ENCODE measurements at places on chromosomes 2 and 18.

DNA sequence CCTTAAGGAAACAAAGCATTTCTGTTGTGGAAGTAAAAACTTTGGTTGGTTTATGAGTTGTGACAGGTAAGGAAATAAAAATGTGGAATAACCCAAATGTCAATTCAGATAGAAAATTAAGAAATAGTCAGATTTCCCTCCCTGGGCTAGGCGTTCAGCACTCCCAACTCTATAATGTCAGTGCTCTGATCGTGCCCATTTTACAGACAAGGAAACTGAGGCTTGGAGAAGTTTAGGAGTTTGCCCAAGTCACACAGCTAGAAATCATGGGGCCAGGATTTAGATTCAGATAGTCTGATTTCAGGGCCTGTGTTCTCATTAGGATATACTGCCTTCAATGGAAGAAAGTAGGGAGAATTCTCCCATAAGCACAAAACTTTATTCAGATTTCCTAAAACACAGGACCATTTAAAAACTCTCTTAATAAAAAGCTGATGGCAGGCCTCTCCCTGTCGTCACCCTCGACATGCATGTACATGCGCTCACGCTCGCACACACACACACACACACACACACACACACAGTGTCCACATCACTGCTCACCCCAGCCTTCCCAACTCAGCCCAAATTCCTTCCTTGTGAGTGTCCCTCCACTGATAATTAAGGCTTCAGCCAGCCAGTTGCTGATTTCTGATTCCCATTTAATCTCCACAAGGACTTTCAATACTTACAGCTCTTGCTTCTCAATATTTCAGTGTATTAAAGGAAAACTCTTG lies 49.1 kb upstream of the SLC14A2 start:
- no peak for DNase-seq

- DNase-seq: no peak
Measured at GRCh38 chr2:108938077-108938710, 50.8 kb downstream of the EDAR start.

GRCh38 chr2:86661333-86661732 lies 37.7 kb upstream of the RNF103 start:
- DNase-seq: no peak

DNA sequence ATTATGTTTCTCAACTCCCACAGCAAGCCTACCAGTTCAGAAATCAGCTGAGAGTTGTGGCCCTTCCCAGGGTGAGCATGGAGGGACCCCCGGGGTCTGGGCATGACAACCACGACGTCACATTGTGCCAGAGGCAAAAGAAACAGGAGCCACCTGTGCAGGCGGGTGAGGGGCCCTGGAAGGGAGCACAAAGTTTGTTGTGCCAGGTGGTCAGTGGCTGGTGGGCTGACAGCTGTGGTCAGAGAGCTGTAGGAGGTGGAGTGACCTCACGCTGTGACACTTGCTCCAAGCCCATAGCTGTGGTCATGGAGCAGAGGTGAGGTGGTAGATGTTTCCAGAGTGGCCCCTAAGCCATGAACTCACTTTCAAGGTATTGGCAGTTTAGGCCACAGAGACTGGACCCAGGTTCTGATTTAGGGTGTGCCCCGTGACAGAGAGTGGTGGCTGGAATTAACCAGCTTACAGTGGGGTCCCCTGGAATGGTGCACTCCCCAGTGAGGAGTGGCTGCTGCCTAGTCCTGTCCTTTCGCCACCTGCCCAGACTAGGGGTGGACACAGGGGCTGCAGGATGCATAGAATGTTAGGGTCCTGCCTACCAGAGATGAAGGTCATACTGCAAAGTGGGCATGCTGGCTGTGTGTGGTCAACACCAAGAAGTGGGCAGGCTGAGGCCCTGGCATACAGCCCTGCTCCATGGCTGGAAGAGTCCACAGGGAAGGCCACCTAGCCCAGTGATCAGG lies 136.4 kb downstream of the GLI2 start:
- DNase-seq: no peak

GRCh38 chr2:149420053-149420963 lies 89.9 kb downstream of the LYPD6 start:
- no peak for DNase-seq

- no peak for DNase-seq
Measured at GRCh38 chr18:37717098-37717497, 151.5 kb upstream of the CELF4 start.

DNA sequence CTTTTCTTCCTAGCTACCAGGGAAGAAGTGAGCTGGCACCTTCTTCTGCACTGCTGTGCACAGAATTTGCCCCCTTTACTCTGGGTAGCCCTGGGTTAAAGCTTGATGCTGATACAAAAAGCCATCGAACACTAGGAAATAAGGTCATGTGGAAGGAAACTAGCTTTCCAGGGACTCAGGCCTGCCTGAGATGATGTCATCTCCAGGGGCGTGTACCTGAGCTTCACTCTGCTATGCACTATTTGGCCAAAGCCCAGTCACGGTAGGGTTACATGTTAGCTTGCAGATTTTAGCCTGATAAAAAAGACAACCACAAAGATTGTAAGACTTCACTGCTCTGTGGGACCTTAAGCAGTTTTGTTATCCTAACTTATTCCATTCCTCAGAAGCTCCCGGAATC lies 20.4 kb downstream of the EDAR start:
- no peak for DNase-seq

- DNase-seq: no peak
Measured at GRCh38 chr2:31075941-31076590, 62.2 kb downstream of the GALNT14 start.

DNA sequence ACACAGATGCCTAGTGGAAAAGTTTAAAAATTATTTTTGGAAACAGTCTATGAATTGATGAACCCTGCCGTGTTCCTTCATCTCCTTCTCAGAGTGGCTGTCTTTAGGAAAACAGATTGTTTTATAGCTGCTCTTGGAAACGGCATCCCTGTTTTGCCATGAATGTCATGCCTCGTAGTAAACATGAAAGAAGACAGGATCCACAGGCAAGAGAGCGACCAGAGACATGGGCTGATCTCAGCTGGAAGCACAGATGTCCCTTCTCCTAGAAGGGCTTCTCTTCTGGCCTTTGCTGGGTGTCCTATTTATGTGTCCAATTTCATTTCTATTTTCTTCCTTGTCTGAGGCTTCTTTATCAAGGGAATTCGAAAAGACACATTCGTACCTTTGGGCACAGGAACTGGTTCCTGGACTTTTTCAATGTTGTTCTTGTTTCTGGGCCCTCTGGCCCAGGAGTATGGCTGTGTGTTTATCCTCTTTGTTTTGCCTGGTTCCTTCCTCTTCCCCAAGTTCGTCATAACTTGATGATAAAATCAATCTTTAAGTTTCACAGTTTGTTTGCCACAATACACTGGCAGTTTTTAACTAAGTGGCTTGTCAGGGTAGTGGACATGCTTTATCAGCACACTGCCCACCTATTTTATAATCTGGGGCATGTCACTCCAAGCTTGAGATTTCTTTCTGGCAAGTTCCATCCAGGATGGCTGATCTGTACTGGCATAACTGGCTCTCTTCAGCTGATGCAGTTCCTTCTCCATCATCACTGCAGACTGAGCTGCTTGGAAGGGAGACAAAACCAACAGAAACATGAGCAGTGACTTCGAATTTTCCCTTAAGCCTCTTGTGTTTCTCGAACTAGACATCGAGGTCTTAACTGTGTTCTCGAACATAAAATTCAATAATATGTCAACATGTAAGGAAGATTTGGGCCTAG lies 63.2 kb upstream of the MGAT4A start:
- DNase-seq: no peak

- DNase-seq: no peak
Measured at GRCh38 chr2:158993721-158994587, 25.5 kb downstream of the TANC1 start.

- DNase-seq: no peak
Measured at GRCh38 chr2:237911363-237912017, 52.1 kb downstream of the RAMP1 start.

DNA sequence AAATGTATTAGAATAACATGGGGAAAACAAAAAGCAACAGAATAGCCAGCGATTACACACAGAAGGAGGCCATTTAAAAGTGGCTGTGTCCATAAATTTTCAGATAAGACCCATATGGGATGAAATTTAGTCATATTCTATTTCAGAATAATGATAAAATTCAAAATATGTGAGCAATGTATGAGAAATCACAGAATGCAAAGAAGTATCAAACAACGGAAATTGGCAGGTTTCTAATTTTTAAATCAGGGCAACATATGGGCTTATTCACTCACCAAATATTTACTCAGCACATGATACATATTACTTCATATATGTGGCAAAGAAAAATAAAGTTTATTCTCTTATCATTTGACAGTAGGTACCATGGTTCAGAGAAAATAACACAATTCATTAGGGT lies 208.5 kb downstream of the GRB14 start:
- no peak for DNase-seq

DNA sequence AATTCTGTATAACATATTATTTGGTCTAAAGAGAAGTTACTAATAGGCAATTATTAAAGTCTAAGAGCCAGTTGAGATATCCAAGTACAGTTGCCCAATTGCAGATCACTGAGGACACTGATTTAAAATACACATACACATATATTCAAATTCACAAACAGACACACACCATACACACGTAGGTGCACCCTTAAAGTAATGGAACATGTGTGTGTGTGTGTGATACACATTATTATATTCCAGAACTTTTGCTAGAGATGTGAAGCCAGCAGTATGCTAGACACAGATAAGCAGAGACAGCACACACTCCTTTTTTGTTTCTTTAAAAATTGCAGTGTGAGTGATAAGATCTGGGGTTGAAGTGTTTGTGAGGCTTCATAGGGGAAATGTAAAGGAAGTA lies 292.5 kb downstream of the CNTNAP5 start:
- DNase-seq: no peak

- no peak for DNase-seq
Measured at GRCh38 chr2:25372405-25373268, 30.9 kb upstream of the DNMT3A start.

- no peak for DNase-seq
Measured at GRCh38 chr2:42979416-42979869, 187.1 kb upstream of the HAAO start.

GRCh38 chr18:45724601-45725000 lies 620 bp downstream of the SLC14A1 start:
- DNase-seq: no peak

DNA sequence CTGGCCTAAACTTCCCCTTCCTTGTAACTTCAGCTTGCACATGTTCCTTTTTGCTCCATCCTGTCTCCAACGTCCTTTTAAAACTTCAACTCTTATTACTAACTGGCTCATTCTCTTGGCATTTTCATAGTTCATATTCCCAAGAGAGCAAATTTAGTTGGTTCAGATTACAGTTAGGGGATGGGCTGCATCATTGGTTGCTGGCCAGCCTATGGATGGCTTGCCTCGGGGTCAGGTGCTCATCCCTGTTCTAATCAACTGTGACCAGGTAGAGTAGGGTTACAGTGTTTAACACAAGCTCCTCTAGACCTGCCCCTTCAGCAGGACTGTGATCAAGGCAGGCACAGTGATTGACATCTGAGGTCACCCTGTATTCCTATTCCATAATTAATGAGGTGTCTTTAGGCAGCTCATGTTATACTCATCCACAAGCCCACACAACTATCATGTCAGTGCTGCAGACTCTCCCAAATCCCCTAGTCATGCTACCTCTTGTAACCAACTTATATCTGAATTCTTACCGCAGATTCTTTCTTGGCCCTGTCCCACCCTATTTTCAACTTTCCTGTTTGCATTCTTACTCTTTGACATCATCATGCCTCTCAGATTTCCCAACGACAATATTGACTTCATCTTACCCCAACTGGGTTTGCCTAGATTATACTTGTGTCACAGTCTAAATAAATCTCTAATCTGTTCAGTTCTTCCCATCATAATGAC lies 293.3 kb downstream of the MTX2 start:
- DNase-seq: no peak

GRCh38 chr18:76824754-76825153 lies 2.4 kb downstream of the ZNF236 start:
- no peak for DNase-seq

DNA sequence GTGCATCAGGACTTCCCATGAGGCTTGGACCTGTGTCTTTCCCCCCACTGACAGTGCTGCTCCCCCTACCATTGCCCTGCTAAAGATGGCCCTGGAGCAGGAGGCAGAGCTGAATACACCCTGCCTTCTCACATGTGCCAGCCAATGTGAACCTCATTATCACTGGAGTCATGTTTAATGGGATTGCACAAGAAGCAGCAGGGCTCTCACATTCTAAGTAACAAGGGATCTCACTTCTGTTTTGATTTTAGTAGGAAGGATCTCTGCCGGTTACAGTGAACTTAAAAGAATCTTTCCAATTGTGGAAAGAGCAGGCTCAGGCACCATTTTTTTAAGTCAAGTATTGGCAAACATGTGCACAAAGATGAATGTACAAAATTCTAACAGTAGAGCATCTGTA lies 322.1 kb upstream of the MEX3C start:
- DNase-seq: no peak

GRCh38 chr2:10931710-10932255 lies 20.0 kb downstream of the KCNF1 start:
- DNase-seq: no peak

GRCh38 chr2:23585273-23586170 lies 200.5 kb downstream of the KLHL29 start:
- DNase-seq: no peak

- DNase-seq: no peak
Measured at GRCh38 chr18:36187193-36187825, at the start of gene MOCOS. Gene MOCOS (plus strand): TSS chr18:36187497. CDS start chr18:36187540, 43 bp downstream.

GRCh38 chr2:116416731-116417377 lies 1397.6 kb upstream of the DDX18 start:
- no peak for DNase-seq

- no peak for DNase-seq
Measured at GRCh38 chr18:21991081-21991534, 178.3 kb upstream of the GATA6 start.

- DNase-seq: no peak
Measured at GRCh38 chr2:197264332-197264731, 46.2 kb downstream of the ANKRD44 start.

DNA sequence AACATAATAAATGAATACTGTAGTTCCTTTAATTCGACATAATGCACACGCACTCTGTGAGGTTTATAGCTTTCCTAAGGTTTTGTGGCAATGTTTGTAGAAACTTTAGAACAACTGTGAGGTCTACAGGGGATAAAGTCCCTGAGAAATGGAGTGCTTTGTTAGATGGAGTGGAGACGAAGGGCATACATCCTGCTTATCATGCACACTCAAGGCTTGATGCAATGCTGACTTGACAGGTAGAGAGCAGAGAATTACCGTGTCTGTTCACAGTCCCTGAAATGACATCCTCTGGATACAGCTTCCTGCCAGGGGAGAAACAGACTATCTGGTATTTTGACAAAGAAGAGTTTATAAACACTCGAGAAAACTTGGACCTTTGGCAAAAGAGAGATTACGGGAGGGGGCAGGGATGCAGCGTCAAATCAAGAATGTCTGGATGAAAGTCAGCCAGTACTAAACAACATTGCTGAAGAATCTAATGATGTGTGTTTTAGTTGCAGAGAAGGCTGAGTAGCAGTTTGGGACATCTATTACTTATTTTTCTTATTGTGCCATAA lies 766.9 kb upstream of the ZEB2 start:
- no peak for DNase-seq

DNA sequence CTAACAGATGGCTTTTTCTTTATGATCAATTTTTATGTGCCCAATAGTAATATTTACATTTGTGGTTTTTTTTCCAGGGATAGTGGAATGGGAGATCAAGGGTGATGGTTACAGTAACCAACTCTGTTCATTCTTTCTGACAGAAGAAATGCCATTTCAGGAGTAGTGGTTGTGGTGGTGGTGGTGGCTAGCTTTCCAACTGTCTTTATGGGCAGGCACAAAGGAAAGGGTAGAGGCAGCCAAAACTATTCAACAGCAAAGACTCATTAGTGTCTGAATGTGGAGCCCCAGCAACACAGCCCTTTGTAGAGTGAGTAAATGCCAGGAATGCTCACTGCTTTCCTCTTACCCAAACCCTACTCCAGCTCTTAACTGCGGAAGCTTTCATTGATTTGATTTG lies 227.7 kb downstream of the RND3 start:
- no peak for DNase-seq

Measured in SK-N-MC (cell line).